Esophagus muscularis mucosa (tissue), 4 donors: ENCODE measurements at places on chromosomes 5 and 9. TPM values are rescaled to one million over a fixed set of nuclear protein-coding genes. Genes with fewer than 3 reads are reported as not detected.
A peak's percentile ranks its signal among the peaks of the same experiment; 100 is the strongest.

DNA sequence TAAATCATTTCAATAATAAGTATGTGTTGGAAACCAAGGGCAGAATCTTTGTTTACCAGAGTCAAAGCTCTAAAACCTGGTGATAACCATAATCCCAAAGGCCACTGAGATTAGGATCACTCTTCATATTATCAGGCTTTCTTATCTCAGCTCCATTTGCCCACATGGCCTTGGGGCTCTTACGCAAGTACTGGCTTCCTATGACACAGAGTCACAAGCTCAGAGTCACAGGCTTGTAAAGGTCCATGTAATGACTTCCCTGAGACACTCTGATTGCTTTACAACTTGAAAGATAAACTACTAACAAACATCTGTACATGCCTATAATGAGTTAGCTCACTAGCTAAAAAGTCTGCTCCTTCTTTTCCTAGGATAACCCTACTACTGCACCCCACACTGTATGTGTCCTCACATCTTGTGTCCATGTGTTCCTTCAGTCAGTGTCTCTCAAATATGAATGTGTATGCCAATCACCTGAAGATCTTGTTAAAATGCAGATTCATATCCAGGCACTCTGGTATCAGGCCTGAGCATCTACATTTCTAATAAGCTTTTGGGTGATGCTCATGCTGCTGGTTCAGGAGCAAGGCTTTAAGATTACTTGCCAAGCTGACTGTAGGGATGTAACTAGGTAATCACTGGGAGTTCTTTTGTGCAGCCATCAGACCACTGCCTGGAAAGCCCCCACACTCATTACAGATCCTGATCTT, 28.4 kb downstream of the SEMA6A start:
- DNase-seq = no peak

GRCh38 chr5:160929360-160929759, 77.3 kb upstream of the ATP10B start:
- no peak for DNase-seq

QRFP gene
- total RNA-seq = not detected

DNA sequence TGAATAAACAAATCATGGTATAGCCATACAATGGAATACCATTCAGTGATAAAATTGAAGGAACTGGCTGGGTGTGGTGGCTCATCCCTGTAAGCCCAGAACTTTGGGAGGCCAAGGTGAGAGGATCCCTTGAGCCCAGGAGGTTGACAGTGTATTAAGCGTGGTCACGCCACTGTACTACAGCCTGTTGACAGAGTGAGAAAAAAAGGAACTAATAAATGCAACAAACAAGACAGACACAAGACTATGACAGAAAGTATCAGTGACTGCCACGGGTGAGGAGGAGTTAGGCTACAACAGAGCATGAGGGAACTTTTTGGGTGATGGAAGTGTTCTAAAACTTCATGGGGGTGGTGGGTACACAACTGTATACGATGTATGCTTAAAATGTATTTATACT, 2.2 kb downstream of the FNIP1 start:
- DNase-seq = no peak

SNX18 gene
- total RNA-seq = 43.2 TPM

FRMD3 gene
- total RNA-seq = 10.9 TPM

SHC3 gene
- 4.0 TPM for total RNA-seq

DNA sequence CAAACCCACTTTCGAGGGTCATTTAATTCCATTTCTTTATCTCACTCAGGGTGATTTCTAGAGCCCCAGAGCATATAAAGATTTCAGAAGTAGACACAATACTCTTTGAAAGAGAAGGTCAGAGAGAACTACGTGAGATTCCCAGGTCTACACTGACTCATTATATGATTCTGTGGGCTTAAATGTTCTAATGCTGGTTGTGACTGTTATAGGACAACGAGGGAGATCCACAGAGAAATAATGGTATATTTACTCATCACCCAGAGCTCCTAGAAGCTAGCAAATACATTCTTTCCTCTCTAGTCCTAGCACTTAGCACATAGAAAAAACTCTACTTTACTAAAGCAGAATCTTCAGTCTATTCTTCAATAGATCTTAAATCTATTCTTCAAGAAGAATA, 39.4 kb upstream of the GRAMD2B start:
- no peak for DNase-seq

DNA sequence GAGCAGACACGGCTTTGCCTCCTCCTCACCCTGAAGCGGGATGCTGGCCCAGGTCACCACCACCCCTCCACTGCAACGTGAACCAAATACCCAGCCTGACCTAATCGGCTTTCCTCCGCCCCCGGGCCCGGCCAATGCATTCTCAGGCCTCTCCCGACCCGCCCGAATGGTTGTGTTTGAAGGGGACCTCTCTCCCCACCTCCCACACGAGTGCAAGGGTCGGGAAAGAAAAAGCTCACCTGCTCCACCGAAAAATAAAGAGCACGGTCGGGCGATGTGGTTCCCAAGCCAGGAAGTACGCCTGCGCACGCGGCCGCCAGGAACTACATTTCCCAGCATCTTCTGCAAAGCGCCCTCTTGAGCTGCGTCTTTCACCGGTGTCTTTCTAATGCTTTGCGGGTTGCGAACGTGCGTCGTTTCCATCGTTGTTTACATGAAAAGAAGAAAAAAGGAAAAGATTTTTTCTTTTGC, at the start of gene ZNF883:
Gene ZNF883 (minus strand): TSS at position 282 of the 471 bp plus-strand sequence.
- DNase-seq = no peak

SPINK6 gene
- not detected for total RNA-seq

LOX gene
- total RNA-seq = 9.5 TPM

SERF1A gene
- total RNA-seq = 9.6 TPM

FBXL7 gene
- total RNA-seq = 27.8 TPM

DNA sequence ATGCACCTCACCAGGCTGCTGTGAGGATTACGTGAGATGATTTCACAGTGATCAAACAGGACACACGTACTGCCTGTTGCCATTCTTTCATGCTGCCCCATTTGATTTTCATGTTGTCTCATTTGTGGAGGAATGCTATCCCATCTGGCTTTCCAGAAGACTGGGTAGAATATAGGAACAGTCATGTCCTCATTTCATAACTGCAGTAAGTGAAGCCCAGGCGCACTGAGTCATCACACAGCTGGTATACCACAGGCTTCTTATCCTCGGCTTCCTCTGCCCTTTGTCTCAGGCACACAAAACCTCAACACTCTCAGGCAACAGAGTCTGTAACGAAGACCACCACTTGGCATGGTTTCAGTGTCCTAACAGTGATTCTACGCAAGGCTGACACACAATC, 62.3 kb downstream of the LHFPL2 start:
- no peak for DNase-seq

DNA sequence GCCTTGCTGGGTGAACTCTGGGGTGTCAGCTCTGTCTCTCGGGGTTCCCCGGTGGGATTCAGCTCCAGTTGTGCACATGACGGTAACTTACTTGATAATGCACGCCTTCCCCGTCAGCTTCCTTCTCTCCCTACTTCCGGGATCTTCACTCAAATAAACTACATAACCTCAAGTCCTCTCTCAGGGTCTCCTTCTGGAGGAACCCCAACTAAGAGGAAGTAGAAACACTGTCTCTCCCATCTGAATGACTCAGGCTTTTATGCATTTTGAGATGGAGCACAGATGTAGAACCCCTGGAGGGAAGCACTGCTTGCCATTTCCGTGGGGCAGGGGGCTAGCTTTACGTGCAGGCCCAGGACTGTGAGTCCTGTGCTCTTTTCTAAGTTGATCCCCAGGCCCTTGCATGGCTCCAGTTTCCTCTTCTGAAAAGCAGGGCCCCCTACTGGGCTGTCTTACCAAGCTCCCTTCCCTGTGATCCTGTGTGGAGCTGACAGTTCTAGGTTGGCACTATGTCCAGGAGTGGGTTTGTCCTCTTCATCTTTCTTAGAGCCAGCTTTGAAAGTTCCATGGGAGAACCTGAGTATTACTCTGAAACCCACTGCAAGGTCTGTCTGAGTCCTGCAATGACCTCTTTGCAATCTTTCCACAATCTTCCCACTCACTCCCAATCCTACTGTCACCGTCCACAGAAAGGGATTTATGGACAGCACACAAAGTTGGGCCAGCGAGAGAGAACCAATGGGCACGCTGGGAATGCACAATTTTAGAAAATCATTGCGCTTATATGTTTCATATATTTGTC, 17.7 kb downstream of the S1PR3 start:
- DNase-seq = peak; percentile 89

DNA sequence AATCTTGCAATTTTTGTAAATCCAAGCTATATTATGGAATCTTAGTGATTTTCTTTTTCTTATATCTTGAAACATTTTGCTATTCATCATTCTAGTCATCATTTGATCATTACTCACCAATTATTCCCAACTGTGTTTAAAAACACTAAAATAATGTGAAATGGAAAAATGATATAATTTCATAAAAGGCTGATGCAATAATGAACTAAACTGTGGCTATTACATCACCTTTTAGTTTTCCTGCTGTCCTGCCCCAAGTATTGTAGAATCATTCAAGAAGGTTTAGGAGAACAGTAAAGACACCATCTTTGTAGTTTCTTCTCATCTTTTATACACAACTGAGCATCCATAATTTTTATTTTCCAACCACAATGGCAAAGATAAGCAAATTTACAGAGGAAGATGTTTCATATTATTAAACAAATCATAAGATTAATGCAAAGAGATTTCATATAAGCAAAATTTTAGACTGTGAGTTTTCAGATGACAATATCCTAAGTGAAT, 431.0 kb upstream of the SLC30A5 start:
- DNase-seq = no peak

- no peak for DNase-seq
Observed at GRCh38 chr9:35364817-35365585, 124.9 kb upstream of the RUSC2 start.

GRCh38 chr9:121262953-121263352, 5.0 kb upstream of the GSN start:
- DNase-seq = no peak

GRCh38 chr5:8461543-8461942, 592.6 kb downstream of the MTRR start:
- no peak for DNase-seq

PCAT7 gene
- not detected for total RNA-seq

HCN1 gene
- 0.42 TPM for total RNA-seq

DNA sequence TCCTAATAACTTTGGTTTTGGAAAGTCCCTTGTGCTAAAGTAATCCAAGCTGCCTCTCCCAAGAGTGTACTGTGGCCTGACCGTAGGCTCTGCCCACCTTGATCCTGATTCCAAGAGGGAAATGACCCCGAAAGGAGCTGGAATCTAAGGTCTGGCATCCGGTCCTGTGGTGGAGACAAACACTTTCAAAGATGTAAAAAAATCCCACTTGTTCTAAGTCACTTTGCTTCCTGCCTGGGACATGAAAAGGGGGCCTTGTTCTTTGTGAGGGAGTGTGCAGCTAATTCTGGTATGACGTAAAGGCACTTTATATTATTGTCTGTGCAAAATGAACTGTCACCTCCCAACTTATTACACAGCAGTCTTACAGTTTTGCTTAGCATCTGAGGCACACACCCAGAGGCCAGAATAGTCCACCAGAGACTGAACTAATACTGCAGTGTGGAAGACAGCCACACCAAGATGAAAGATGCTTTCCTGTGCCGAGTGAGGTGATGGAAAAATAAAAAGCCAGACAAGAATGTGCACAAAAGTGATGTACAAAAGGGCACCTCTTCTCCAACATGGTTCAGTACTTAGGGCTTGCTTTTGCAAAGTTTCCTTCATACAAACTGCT, 128.7 kb downstream of the SLC12A2 start:
- DNase-seq = no peak

TRIO gene
- total RNA-seq = 112 TPM

TUSC1 gene
- total RNA-seq = 22.4 TPM

DNA sequence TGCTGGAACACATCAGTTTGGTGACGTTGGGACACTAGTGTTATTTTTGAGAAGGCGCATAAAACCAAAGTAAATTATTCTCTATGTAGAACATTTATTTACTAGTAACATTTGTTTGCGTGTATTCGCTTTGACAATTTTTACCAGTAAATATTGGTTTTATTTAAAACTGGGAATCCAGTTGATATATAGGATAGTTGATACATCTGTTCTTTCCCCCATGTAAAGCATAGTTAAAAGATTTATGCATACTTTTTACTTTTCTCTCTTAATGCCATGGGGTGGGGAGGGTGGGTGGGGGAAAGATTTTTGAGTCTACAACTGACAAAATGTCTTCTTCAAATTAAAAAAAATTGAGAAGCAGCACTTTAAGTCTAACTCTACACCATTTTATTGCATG, at the start of gene IGIP:
Gene IGIP (plus strand): TSS at position 301 of the 400 bp plus-strand sequence. CDS start 2,540 bp downstream, outside the sequence.
- no peak for DNase-seq

DNA sequence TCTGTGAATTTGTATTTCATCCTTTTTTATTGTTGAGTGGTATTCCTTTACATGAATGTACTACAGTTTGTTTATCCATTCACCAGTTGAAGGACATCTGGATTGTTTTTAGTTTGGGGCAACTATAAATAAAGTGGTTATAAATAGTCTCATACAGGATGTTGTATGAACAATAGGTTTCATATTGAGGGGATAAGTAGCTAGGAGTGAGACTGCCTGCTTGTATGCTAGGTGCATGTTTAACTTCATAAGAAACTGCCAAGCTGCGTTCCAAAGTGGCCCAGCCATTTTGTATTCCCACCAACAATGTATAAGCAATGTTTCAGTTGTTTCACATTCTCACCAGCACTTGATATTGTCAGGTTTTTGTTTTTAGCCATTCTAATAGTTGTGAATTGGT, 21.5 kb downstream of the OTULINL start:
- no peak for DNase-seq

GRCh38 chr5:126857472-126858410, 80.8 kb downstream of the LMNB1 start:
- DNase-seq = peak; percentile 85

DNA sequence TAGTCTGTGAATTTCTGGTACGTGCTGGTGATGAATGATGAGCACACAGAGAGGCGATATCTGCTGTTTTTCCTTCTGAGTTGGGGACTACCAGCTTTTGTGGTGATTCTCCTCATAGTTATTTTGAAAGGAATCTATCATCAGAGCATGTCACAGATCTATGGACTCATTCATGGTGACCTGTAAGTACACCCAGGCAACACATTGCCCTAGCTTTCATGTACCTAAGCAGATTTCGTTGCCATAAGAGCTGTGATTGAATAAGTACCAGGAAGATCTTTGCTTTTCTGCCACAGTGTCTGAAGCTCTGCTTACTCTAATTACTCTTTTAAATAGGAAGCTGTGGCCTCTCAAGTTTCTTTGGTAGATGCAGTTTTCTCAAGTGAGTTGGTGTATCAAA, 397.8 kb downstream of the ARRDC3 start:
- no peak for DNase-seq
